Germinal center (tissue), 1 donor: ENCODE measurements at places on chromosomes 2 and 18.

- peak; percentile 85 for DNase-seq
Observed at GRCh38 chr2:111157071-111157661, 36.5 kb downstream of the BCL2L11 start.

GRCh38 chr2:121721926-121722325 is 14.7 kb downstream of the NIFK start:
- DNase-seq: no peak

DNA sequence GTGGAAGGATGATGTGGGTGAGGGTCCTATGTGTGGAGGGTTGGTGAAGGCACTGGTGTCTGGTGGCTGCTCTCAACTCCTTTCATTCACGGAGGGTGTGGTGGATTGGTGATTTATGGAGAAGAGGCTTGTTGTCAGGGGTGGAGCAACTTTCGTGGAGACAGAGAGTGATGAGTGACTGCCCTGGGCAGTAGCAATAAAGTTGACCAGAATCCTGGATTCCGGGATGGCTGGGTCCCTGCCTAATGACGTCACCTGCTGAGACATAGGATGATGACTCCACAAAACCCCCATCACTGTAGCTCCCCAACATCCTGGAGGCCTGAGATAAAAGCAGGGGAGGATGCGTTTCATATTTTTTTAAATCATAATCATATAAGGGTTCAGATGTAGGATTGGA is 193.0 kb downstream of the ACKR3 start:
- no peak for DNase-seq

- no peak for DNase-seq
Observed at GRCh38 chr2:19207452-19207851, 151.0 kb downstream of the OSR1 start.
